ENCODE measurements at places on chromosomes 13 and 19.

DNA sequence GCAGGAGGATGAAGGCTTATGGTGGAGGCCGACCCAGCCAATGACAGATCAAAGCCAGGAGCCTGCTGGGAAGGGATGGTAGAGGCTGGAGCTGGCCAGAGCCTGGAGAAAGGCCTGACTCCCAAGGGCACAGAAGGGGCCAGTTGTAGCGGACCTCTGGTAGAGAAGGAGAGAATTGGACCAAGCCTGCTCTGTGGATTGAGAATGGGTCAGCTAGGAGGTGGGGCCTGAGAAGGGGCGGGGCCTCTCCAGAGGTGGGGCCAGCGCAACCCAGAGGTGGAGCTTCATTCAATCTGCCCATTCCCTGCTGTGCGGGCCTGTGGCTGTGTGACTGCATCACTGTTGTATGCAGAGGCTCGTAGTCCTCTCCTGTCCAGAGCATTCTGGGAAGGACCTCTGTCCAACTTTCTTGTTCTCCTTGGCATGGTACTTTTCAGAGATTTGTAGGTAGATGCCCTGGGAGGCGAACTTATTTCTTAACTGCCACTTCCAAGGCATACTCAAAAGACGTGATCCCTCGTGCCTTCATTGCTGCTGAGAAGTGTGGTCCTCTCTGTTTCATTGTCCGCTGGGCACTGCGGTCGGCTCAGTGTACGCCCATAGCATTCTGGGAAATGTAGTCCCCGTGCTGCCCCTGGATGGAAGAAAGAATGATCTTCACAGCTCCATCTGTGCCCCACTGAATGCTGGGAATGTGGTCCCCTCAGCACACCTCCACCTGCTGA, 6.7 kb downstream of the GRIN2D start:
- H3K4me3 ChIP-seq, result no peak overlapping the region
- no peak overlapping the region for H3K27ac ChIP-seq
- H3K27me3 ChIP-seq, result peaks cover 8% of the 10 kb centered on the region
- no peaks in the 10 kb centered on the region for H3K36me3 ChIP-seq
- DNase-seq, result peak; percentile 83
- H3K4me1 ChIP-seq, result peaks cover 22% of the 10 kb centered on the region

DNA sequence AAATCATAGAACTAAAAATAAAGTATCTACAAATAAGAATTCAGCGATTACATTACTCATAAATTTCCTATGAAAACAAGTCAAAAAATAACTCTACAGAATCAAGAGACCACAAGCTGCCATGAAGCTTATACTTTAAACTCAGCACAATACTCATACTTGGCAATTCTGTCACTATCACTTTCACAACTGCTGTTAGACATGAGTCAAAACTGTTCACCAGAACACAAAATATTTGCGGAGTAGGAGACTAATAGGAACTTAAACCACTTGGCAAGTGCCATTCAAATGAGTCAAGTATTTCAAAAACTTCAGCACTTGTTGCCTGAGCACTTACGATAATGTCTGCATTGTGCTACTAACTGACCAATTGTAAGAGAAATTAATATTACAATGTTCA, 387.8 kb upstream of the GPC6 start:
- no peak overlapping the region for H3K4me3 ChIP-seq
- H3K27ac ChIP-seq, result no peak overlapping the region
- no peaks in the 10 kb centered on the region for H3K4me1 ChIP-seq

- no peaks in the 10 kb centered on the region for H3K4me1 ChIP-seq
- H3K27me3 ChIP-seq, result no peaks in the 10 kb centered on the region
- no peak for DNase-seq
- H3K4me3 ChIP-seq, result no peak overlapping the region
Observed at GRCh38 chr13:111567637-111568036, 247.2 kb downstream of the TEX29 start.

- no peaks in the 10 kb centered on the region for H3K27me3 ChIP-seq
- DNase-seq, result peak; percentile 0
- no peaks in the 10 kb centered on the region for H3K36me3 ChIP-seq
- H3K4me3 ChIP-seq, result no peak overlapping the region
Observed at GRCh38 chr13:85738696-85739320, 60.4 kb downstream of the SLITRK6 start.

DNA sequence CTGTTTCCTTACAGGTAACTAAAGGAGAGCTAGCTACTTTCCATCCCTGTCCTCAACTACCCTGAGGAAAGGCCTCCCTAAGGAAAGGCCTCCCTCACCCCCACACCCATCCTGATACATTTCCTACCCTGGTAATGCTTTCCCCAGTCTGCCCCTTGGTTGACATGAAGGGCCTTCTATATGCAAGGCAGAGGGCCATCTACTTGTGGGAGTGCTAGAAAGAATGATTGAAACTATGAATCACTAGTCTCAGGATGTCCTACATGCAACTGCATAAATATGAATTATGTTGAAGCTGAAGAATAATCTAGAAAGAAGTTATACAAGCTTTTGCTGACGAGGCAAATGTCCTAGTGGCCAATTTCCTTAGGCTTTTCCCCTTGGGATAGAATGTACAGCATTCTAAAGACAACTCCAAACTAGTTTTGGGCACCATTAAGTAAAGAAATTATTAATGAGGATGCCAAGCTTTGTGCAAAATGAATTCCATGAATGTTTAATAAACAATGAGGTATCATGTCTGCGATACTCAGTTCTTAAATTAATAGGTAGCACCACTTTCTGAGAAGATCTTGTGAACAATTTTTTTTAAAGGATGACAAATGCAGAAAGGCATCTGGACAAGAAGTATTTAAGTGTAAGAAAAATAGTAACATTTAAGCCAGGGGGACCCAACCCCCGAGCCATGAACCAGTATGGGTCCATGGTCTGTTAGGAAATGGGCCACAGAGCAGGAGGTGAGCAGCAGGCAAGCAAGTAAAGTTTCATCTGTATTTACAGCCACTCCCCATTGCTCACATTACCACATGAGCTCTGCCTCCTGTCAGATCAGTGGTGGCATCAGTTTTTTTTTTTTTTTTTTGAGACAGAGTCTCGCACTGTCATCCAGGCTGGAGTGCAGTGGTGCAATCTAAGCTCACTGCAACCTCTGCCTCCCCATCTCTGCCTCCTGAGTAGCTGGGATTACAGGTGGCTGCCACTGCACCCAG, 223.0 kb downstream of the LHFPL6 start:
- H3K27ac ChIP-seq, result no peak overlapping the region
- no peak overlapping the region for H3K4me3 ChIP-seq
- no peaks in the 10 kb centered on the region for H3K4me1 ChIP-seq
- no peaks in the 10 kb centered on the region for H3K36me3 ChIP-seq
- peak; percentile 9 for DNase-seq

DNA sequence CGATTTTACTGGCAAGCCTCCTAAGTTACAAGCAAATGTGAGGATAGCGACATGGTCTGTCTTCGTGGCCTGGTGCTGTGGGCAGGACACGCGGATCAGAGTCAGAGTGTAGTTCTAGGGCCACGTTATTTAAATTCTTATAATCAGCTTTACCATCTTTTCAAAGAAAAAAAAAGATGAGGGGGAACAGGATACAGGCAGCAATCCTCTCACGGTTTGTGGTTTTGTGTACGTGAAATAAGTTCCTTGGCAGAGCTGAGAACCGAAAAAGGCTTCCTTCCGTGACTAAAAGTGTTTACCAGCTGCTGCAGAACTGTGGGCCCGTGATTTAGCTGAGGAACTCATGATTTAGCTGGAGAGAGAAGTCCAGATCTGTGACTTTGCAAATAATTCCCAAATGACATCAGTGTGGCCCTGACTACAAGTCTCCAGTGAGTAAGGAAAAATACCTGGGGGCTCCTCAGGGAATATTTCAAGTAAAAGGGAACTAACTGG, 27.2 kb downstream of the RCBTB2 start:
- H3K36me3 ChIP-seq, result peaks cover 2% of the 10 kb centered on the region
- no peak for DNase-seq
- H3K27me3 ChIP-seq, result no peaks in the 10 kb centered on the region
- H3K4me1 ChIP-seq, result no peaks in the 10 kb centered on the region
- H3K27ac ChIP-seq, result no peak overlapping the region

DNA sequence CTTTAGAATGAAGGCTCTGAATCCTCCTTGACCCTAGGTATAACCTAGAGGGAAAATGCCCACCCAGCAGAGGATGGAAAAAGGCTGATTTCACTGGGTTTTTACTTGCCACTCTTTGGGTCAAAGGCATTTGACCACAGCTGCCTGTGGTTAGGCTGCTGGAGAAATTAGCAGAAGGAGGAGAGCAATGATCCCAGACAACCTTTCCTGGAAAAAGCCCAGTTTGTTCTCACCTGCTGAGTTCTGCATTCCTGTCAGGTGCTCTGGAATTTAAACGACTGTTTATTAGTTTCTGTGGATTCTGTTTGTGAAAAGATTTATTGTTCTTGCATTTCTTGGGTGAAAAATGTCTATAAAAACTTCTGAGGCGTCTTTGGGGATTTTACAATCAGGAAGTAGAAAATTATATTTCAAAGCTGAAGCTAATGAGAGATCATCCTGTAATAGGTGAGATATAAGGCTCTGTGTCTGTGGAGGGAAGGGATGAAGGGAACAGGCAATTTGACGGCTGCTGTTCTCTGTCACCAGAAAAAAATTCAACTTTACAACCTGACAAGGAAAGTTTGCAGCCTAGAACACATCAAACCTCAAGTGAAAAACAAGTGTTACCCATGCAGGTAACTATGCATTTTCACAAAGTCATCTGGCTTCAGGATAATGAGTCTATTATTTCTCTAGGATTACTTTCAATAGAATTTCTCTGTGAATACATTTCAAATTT, 519.7 kb downstream of the DIAPH3 start:
- no peaks in the 10 kb centered on the region for H3K36me3 ChIP-seq
- DNase-seq, result no peak
- H3K27me3 ChIP-seq, result no peaks in the 10 kb centered on the region
- no peak overlapping the region for H3K4me3 ChIP-seq

DNA sequence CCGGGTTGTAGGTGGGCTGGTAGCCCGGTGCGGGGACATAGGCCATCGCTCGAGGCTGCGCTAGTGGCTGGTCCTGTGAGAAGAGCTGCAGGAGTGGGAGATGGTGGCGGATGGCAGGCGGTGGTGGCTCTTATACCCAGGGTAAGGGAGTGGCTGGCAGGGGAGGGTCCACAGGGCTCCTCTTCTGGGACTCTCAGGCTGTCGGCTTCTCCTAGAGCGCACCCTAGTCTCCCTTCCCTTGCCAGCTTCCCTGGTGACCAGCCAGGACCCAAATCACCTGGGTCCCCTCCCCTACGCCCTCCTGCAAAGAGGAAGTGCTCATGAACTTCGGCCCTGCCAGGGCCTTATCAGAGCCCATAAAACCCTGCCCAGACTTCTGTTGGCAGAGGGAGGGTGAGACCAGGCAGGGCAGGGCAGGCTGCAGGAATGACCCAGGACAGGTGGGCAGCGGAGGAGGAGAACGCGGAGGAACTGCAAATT, at the start of gene LGALS4:
Gene LGALS4 (minus strand): TSS at position 105 of the 480 bp plus-strand sequence. CDS start 59 bp downstream, at position 46.
- no peak within 1 kb of the TSS for H3K27ac ChIP-seq
- H3K4me1 ChIP-seq, result no peaks in the 10 kb centered on the region
- H3K4me3 ChIP-seq, result no peak within 1 kb of the TSS
- peaks cover 24% of the 10 kb centered on the region for H3K36me3 ChIP-seq
- no peak for DNase-seq

GRCh38 chr13:113443991-113444390, 9.3 kb downstream of the ADPRHL1 start:
- H3K27ac ChIP-seq, result no peak overlapping the region
- no peak for DNase-seq
- peaks cover 29% of the 10 kb centered on the region for H3K36me3 ChIP-seq
- H3K27me3 ChIP-seq, result no peaks in the 10 kb centered on the region
- no peaks in the 10 kb centered on the region for H3K4me1 ChIP-seq
